ENCODE measurements at places on chromosomes 11 and 22. TPM values are rescaled to one million over a fixed set of nuclear protein-coding genes. Genes with fewer than 3 reads are reported as not detected.

DNA sequence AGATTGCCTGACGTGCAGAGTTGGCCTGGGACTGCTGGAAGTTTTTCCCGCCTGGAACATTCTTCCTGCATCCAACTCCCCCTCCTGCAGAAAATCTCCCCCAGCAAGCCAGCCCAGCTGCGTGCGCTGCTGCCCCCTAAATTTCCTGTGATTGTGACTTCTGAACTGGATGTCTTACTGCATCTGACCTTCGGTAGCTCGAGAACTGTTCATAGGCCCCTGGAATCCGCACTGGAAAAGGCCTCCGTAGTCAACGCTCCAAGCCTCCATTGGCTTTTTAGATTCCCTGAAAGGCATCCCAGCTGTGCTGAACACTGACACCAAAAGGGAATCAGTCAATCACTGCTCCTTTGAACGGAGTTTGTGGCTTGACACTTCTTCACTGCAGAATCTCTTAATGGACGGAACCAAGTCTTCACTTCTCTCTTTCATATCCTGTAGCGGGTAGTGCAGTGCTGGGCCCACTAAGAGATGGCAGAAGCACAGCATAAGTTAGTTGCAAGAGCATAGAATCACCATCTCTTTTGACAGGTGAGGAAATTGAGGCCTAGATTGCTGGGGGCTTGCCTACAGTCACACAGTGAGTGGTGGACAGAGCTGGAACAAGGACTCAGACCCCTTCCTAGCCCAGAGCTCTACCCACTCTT lies 14.2 kb upstream of the RASD2 start:
- H3K27ac ChIP-seq = no peak overlapping the region
- no peak for DNase-seq
- H3K27me3 ChIP-seq = no peaks in the 10 kb centered on the region
- H3K36me3 ChIP-seq = no peaks in the 10 kb centered on the region
- peaks cover 3% of the 10 kb centered on the region for H3K4me1 ChIP-seq

The KCNK4 gene
- total RNA-seq = 0.31 TPM

GRCh38 chr11:88171982-88172381 lies 3.3 kb downstream of the RAB38 start:
- DNase-seq = no peak
- no peak overlapping the region for H3K4me3 ChIP-seq
- no peaks in the 10 kb centered on the region for H3K4me1 ChIP-seq

GRCh38 chr11:65150509-65151299 lies 16.4 kb upstream of the SYVN1 start:
- H3K27ac ChIP-seq = no peak overlapping the region
- no peaks in the 10 kb centered on the region for H3K36me3 ChIP-seq
- H3K4me1 ChIP-seq = no peaks in the 10 kb centered on the region
- DNase-seq = peak; percentile 45
- H3K27me3 ChIP-seq = no peaks in the 10 kb centered on the region
- H3K4me3 ChIP-seq = no peak overlapping the region

DNA sequence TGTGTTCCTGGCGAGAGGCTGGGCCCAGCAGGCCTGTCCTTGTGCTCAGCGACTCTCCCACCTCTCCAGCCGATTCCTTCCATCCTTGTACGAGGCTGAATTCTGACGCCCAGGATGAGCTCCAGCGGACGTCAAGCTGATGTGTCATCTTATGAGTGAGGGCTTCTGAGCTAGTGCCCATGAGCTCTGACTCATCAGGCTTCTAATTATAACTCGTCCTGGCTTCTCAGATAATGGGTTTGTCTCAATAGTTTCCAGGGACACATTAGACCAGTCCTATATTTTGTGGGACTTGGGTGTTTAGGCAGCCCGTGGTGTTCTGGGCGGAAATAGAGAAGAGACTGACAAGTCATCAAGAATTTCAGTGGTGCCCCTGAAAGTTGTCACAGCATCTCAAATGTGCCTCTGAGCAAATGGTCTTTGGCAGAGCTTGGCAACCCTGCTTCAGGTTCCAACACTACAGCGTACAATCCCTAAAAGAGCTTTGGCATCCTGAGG lies 108.2 kb upstream of the CD44 start:
- H3K27ac ChIP-seq = no peak overlapping the region
- DNase-seq = no peak
- H3K36me3 ChIP-seq = no peaks in the 10 kb centered on the region
- H3K27me3 ChIP-seq = no peaks in the 10 kb centered on the region
- H3K4me3 ChIP-seq = no peak overlapping the region
- no peaks in the 10 kb centered on the region for H3K4me1 ChIP-seq

The CHCHD10 gene
- 47.5 TPM for total RNA-seq

DNA sequence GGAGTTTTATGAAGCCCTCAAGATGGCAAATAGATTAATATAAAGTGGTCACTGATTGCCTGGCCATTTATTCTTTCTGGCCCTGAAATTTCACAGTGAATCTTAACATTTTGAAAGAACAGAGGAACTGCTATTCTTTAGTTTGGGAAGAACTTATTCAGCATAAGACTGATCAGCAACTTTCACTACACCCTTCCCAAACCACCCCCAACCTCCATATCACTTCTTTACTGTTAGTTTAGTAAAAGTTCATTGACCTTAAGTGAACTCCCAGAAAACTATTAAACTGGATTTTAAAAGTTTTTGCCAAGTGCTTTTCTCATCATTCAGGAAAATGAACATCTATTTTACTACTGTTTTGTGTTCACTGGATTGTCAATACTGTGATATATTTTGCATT lies 77.4 kb downstream of the NARS2 start:
- no peaks in the 10 kb centered on the region for H3K27me3 ChIP-seq
- no peaks in the 10 kb centered on the region for H3K36me3 ChIP-seq
- DNase-seq = no peak

DNA sequence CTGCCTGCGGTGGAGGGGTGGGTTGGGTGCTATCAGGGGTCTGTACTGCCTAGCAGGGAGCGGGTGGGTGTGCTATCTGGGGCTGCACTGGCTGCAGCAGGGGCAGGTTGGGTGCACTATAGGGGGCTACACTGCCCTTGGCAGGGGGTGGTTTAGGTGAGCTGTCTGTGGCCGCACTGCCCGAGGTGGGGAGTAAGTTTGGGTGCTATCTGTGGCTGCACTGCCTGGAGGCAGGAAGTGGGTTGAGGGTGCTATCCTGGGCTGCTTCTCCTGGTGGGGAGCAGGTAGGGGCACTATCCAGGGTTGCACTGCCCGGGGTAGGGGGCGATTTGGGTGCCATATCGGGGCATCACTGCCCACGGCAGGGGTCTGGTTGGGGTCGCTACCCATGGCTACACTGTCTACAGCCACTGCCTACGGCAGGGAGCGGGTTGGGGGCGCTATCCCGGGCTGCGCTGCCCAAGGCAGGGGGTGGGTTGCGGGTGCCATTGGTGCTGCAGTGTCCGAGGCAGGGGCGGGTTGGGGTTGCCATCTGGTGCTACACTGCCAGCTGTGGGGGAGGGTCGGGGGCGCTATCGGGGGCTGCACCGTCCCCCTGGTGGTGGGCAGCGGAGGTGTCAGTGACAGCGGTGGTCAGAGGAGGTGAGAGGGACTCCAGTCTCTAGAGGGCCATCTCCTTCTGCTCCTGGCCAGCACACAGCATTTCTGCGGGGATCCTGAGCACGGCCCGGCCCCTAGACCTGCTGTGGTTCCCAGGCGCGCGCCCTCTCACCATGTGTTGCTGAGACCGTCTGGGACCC lies 1.3 kb upstream of the RFPL2 start:
- no peaks in the 10 kb centered on the region for H3K4me1 ChIP-seq
- H3K27me3 ChIP-seq = peaks cover 8% of the 10 kb centered on the region
- no peak overlapping the region for H3K27ac ChIP-seq
- peak overlapping the region; percentile 89 for H3K4me3 ChIP-seq
- DNase-seq = peak; percentile 70

The APOA1 gene
- 0.79 TPM for total RNA-seq

The EWSR1 gene
- 462 TPM for total RNA-seq

- no peaks in the 10 kb centered on the region for H3K4me1 ChIP-seq
- H3K36me3 ChIP-seq = peaks cover 51% of the 10 kb centered on the region
- no peaks in the 10 kb centered on the region for H3K27me3 ChIP-seq
- peak within 1 kb of the TSS; percentile 6 for H3K27ac ChIP-seq
Observed at GRCh38 chr11:67437082-67437808, at the start of gene PTPRCAP. Gene PTPRCAP, minus strand, starts transcription at chr11:67437682. Its CDS starts 63 bp downstream, at chr11:67437619.

The MYRF gene
- 12.9 TPM for total RNA-seq

The E2F8 gene
- 11.0 TPM for total RNA-seq

DNA sequence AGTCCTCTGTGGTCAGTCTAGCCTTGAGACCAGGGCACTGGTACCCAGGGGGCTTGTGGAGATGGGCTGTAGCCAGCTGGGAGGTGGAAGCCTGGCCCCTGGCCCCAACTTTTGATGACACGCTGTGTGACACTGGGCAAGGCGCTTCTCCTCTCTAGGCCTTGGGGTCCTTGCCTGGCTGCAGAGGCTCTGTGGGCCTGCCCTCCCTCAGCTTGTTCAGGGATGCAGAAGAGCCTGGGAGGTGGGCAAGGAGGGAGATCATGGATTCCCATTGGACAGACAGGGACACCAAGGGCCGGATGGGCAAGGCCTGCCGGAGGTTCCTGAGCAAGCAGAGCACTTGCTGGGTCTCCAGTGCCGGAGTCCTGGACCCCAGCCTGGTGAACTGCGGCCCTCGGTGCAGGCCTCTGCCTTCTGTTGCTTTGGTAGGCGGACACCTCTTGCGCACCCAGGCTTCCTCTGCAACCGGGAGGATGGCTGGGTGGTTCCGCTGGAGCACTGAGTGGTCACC lies 1.3 kb upstream of the PPP2R5B start:
- H3K4me1 ChIP-seq = no peaks in the 10 kb centered on the region
- H3K36me3 ChIP-seq = no peaks in the 10 kb centered on the region
- H3K27me3 ChIP-seq = no peaks in the 10 kb centered on the region
- H3K27ac ChIP-seq = no peak overlapping the region
- no peak for DNase-seq
- H3K4me3 ChIP-seq = no peak overlapping the region

DNA sequence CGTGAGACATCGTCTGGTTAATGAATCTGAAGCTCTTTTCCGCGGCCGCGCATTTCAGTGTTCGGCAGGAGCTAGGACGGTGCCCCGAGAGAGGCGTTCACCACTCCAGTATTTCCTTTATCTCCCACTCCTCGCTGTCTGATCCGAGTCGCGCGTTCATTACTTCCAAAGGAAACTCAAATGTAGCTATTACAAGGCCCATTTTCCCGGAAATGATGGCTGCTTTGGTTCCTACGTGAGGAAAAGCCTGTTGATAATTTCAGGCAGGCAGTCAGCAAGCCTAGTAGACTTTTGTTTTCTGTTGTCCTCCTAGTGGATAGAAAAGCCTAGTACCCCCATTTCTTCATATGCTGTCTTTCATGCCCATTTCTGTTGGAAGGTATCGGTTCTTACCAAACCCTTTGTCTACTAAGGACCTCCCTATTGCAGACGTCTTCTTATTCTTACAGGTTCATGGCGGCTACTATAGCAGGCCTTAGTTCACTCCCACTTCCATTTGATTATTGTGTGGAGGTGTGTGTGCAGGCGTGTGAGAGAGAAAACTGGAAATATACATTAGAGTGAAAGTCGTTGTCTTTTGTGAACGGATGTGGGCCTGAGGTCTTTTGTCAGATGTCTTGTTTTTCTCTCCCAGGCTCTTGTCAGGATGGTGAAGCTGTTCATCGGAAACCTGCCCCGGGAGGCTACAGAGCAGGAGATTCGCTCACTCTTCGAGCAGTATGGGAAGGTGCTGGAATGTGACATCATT lies 737 bp downstream of the RBM4 start:
- H3K4me3 ChIP-seq = peak overlapping the region; percentile 99
- no peaks in the 10 kb centered on the region for H3K27me3 ChIP-seq
- H3K4me1 ChIP-seq = peaks cover 3% of the 10 kb centered on the region
- peaks cover 79% of the 10 kb centered on the region for H3K36me3 ChIP-seq
- H3K27ac ChIP-seq = peak overlapping the region; percentile 60

GRCh38 chr22:43835736-43836135 lies 23.6 kb upstream of the EFCAB6 start:
- H3K36me3 ChIP-seq = peaks cover 37% of the 10 kb centered on the region
- H3K27me3 ChIP-seq = no peaks in the 10 kb centered on the region
- no peaks in the 10 kb centered on the region for H3K4me1 ChIP-seq
- no peak for DNase-seq
- no peak overlapping the region for H3K4me3 ChIP-seq

GRCh38 chr22:41248314-41248713 lies 7.6 kb upstream of the CHADL start:
- peaks cover 74% of the 10 kb centered on the region for H3K36me3 ChIP-seq
- H3K27me3 ChIP-seq = no peaks in the 10 kb centered on the region
- no peak overlapping the region for H3K4me3 ChIP-seq
- DNase-seq = no peak
- H3K27ac ChIP-seq = no peak overlapping the region
- H3K4me1 ChIP-seq = no peaks in the 10 kb centered on the region

- no peak overlapping the region for H3K27ac ChIP-seq
- no peaks in the 10 kb centered on the region for H3K36me3 ChIP-seq
- no peaks in the 10 kb centered on the region for H3K4me1 ChIP-seq
Observed at GRCh38 chr11:126992804-126993111, 7.8 kb downstream of the KIRREL3 start.

The TPP1 gene
- total RNA-seq = 37.2 TPM

DNA sequence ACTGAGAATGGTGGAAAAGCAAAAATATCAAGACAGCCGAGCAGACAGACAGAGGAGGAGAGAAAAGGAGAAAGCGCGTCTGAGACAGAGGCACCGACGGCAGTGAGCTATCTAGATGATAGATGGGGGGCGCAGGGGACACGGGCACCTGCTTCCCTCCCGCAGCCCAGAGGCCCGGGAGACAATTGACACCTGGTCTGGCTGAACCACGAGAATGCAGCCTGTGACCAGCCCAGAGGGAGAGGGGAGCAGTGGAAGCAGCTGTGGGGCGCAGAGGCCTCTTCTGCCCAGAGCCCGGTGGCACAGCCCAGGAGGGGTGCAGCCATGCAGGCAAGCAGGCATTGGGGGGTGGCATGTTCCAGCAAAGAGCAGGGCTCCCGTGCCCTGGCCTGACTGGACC lies 48.2 kb downstream of the ELFN2 start:
- no peaks in the 10 kb centered on the region for H3K4me1 ChIP-seq
- no peak overlapping the region for H3K4me3 ChIP-seq
- H3K27me3 ChIP-seq = no peaks in the 10 kb centered on the region
- DNase-seq = no peak
- no peaks in the 10 kb centered on the region for H3K36me3 ChIP-seq

- DNase-seq = peak; percentile 45
- no peak overlapping the region for H3K27ac ChIP-seq
- no peaks in the 10 kb centered on the region for H3K4me1 ChIP-seq
- peaks cover 7% of the 10 kb centered on the region for H3K27me3 ChIP-seq
- H3K36me3 ChIP-seq = no peaks in the 10 kb centered on the region
Observed at GRCh38 chr11:33828604-33829429, 54.5 kb upstream of the FBXO3 start.

The CRACR2B gene
- 29.0 TPM for total RNA-seq

The PGR gene
- 0.07 TPM for total RNA-seq

- no peak overlapping the region for H3K4me3 ChIP-seq
- no peaks in the 10 kb centered on the region for H3K36me3 ChIP-seq
- no peaks in the 10 kb centered on the region for H3K4me1 ChIP-seq
- H3K27me3 ChIP-seq = no peaks in the 10 kb centered on the region
Observed at GRCh38 chr22:47155131-47155885, 392.9 kb downstream of the TBC1D22A start.

GRCh38 chr11:125953401-125953935 lies 7.6 kb downstream of the VSIG10L2 start:
- no peak for DNase-seq
- H3K4me1 ChIP-seq = no peaks in the 10 kb centered on the region
- H3K4me3 ChIP-seq = no peak overlapping the region
- H3K27ac ChIP-seq = no peak overlapping the region
- H3K27me3 ChIP-seq = no peaks in the 10 kb centered on the region
- no peaks in the 10 kb centered on the region for H3K36me3 ChIP-seq

The DDTL gene
- total RNA-seq = not detected
